HCT116 (cell line): ENCODE measurements at places on chromosomes 11 and 22.

GRCh38 chr11:36657610-36658267 is 59.7 kb upstream of the RAG2 start:
- no peak overlapping the region for H3K27ac ChIP-seq
- no peaks in the 10 kb centered on the region for H3K27me3 ChIP-seq
- H3K36me3 ChIP-seq, result no peaks in the 10 kb centered on the region

GRCh38 chr11:117099696-117100095 is 1.5 kb upstream of the SIK3 start:
- no peaks in the 10 kb centered on the region for H3K27me3 ChIP-seq
- DNase-seq, result no peak
- no peak overlapping the region for H3K4me3 ChIP-seq
- peaks cover 23% of the 10 kb centered on the region for H3K4me1 ChIP-seq
- no peak overlapping the region for H3K27ac ChIP-seq

- H3K36me3 ChIP-seq, result no peaks in the 10 kb centered on the region
- H3K4me1 ChIP-seq, result peaks cover 33% of the 10 kb centered on the region
- no peak overlapping the region for H3K4me3 ChIP-seq
- peak overlapping the region; percentile 90; the same call in 1 of the 2 replicates for H3K27ac ChIP-seq
- H3K27me3 ChIP-seq, result no peaks in the 10 kb centered on the region
Measured at GRCh38 chr22:38032681-38033521, 24.3 kb upstream of the PICK1 start.

GRCh38 chr11:73379189-73379880 is 3.1 kb downstream of the RELT start:
- H3K4me1 ChIP-seq, result peaks cover 13% of the 10 kb centered on the region; the same call in 1 of the 2 replicates
- H3K4me3 ChIP-seq, result no peak overlapping the region
- H3K36me3 ChIP-seq, result peaks cover 10% of the 10 kb centered on the region; the same call in 1 of the 2 replicates

GRCh38 chr11:128375961-128376360 is 211.4 kb downstream of the ETS1 start:
- H3K4me1 ChIP-seq, result no peaks in the 10 kb centered on the region
- H3K4me3 ChIP-seq, result no peak overlapping the region
- no peaks in the 10 kb centered on the region for H3K36me3 ChIP-seq
- DNase-seq, result no peak
